ENCODE measurements at places on chromosomes 1 and 21.

DNA sequence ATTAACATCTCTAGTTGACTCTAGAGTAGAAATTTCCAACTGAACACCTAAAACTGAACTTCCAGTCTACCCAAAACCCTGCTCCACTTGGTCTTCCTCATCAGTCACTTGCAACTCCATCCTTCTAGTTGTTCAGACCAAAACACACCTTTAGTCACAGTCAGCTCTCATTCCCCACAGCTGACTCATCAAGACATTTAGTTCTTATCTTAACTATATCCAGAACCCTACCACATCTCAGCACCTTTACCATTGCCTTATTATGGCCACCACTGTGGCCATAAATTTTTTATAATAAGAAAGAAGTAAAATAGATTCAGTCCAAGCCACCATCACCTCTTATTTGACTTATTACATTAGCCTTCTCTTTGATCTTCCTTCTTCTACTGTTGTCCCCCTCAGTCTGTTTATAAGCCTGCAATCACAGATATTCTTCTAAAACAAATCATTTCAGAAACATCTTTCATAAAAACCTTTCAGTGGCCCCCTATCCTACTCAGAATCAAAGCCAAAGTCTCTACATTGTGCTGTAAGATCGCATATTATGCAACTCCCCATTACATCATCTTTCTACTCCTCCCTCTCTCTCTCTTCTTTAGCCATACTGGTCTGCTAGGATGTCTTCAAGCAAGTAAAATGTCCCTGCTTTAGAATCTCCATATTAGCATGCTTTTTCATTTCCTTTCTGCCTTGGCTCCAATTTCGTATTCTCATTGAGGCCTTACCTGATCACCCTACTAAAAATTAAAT is 275.9 kb downstream of the LRRC40 start:
- no peak for DNase-seq

GRCh38 chr1:204507317-204508105 is 8.7 kb upstream of the MDM4 start:
- peak; percentile 83 for DNase-seq

- DNase-seq = peak; percentile 92
Observed at GRCh38 chr1:183267646-183268431, 81.8 kb downstream of the LAMC2 start.

DNA sequence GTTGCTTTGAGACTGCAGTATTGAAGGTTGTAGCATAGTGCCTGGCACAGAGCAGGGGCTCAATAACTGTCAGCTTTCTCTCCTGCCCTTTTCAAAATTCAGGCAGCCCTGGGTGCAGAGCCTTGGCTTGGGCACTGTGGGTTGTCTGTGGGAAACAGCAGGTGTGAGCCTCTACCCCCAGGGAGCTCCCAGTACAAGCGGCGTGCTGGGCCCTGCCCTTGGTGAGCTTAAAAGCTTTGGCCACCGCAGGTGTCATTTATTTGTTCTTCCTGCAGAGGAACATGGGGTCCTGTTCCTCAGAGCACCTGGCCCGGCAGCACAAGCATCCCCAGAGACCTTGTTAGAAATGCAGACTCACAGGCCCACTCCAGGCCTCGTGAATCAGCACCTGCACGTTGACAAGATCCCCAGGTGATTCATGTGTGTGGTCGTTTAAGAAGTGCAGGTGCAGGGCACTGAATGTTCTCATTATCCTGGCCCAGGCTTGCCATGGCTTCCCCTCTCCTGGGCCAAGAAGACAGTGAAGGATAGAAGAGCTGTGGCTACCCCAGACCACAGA is 29.9 kb upstream of the IGSF21 start:
- no peak for DNase-seq

- DNase-seq = no peak
Observed at GRCh38 chr1:27567146-27567526, 36.8 kb downstream of the AHDC1 start.

GRCh38 chr1:56056438-56057287 is 522.7 kb downstream of the PLPP3 start:
- DNase-seq = peak; percentile 62

- no peak for DNase-seq
Observed at GRCh38 chr1:227958617-227959324, 11.0 kb upstream of the WNT9A start.

DNA sequence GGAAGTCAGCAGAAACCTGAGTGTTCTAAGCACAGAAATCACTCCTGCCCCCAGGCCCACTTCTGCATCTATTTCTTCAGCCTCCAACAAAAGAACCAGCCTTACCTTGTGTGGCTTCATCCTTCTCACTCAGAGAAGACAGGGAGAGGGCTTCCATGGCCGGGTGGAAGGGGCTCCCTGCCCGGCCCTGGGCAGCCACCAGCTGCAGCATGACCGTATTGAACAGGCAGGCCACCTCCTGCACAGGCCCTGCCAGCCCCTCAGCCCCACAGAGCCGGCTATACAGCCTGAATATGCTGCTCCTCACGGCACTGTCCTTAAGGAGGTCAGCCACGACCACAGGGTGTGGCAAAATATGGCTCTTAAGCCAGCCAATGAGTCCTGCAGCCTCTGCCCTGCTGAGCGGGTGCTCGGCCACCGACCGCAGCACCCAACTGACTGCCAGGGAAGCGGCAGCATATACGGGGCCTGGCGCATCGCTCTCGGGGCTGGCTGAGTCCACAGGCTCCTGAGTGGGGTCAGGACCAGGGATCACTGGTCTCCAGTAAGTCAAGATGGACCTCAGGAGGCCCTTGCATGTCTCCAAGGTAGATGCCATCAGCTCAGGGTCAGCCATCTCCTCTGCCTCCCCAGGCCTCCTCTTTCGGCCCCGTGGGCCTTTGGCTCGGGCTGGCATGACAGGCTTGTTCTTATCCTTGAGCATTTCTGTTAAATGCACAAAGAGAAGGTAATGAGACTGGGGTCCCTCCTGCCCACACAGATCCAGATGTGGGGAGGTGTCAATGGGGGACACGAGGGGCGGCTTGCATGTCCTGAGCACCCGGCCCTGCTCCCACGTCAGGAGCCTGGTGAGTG is 17.9 kb downstream of the MRAP start:
- DNase-seq = no peak

DNA sequence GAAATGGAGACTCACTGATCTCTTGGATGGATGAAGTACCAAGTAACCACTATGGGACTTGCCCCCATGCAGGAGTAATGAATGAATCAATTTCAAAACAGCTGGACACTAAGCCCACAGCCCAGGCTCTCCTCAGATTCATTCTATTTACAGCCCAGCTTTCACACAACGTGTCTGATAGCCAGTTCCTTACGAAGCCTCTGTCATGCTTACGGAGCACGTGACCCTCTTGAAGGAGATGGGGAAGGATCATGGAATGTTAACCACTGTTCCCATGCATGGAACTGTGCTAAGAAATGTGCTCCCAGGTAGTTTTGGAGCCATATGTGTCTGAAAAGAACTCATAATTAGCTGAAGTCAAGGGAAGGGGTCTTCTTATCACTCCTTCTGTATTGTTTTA is 124.1 kb downstream of the KIF26B start:
- no peak for DNase-seq

DNA sequence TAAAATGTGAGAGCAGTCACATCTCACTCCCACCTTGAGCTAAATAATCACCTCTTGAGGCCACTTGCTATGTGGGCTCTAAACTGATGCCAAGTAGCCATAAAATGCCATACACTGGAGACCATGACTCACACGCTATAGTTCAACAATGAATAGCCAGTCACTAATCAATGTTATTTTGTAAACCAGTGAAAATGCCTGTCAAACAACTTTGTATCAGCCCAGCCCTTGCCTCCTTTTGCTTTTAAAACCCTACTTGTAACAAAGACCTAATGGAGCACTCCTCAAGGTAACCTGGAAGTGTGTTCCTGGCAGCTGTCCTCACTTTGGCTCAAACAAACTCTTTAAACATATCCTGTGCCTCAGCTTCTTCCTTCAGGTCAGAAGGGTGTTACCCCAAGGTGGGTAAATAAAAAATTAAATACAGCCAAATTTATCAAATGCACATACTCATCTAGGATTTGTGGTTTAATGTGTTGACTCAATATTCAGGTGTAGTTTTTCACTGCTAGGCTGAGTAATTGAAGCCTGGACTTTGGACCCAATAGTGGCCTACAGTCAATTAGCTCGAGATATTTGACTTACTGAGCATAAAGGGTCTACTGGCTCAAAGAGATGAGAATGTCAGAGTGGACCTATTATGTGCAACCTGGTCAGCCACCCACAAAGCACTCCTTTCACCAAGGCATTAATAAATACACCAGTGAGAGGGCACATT is 154.3 kb downstream of the COQ8A start:
- DNase-seq = no peak

- DNase-seq = no peak
Observed at GRCh38 chr1:186994897-186995296, 166.1 kb downstream of the PLA2G4A start.
